SHP77 treated with DMSO at 0.1 percent for 48 hours (cell line): ENCODE measurements at places on chromosomes 4 and X.

DNA sequence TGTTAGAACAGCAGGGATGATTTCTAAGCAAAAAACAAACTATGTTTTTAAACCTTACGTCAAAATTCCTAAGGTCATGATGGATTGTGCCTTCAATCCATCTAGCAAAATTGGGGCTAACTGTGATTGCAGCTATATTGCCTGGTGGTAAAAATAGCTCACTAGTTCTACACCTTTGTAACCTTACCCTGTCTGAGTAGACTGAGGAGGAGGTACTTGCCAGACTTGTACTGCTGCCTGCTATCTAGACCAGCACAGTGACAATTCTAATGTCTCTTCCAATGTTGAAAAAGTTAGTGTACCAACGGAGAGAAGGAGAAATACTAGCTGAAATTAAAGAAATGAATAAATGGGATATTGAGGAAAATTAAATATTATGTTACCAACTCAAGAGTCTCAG lies 30.3 kb downstream of the ATP11C start:
- no peak for DNase-seq

DNA sequence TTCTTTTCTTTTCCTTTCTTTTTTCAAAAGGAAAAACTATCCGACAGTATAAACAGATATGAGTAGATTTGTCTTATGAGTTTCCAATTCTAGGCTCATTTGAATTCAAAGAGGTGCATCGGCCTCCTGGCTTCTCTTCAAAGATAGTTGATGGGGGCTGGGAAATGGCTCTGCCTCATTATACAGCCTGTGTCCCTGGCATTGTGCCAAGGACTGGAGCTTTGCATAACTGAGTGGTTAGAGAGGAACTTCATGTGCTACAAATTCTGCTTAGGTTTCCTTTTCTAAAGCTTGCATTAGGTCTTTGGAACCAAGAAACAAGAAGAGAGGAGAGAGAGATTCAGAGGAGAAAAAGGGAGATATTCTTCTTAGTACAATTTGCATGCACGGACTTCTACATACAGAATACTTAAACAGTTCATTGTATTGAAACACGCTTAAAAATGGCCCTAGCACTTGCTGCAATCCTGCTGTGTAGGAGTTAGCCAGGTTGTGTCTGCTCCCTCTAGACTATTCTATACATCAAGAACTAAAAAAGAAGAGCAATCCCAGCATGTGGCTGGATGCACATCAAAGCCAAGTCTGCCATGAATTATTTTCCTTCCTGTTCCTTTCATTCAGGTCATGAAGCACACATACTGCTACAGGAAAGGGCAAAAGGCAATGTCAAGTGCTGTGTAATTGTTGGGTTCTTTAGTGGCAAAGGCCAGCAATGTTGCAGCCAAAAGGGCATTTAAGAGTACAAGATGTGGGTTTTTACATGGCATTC lies 70.9 kb downstream of the INTS12 start:
- peak; percentile 45 for DNase-seq

- no peak for DNase-seq
These were observed 667.1 kb upstream of the BOD1L1 start for GRCh38 chr4:14294611-14295010.

DNA sequence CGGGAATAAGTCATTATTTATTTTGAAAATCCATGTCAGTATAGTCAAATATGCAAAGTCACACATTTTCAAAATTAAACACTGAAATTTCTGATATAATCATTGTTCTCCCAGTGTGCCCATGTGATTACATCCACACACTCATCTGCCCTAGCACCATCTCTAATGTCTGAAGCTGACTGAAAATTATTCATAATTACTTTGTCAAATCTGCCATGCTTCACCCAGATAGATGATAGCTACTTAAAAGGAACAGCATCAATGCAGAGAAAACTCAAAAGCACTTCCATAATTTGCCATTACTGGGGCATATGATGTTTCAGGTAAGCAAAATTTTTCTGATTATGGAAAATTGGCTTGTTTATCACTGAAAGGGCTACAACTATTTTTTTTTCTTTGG lies 1433.3 kb upstream of the IGFBP7 start:
- no peak for DNase-seq

DNA sequence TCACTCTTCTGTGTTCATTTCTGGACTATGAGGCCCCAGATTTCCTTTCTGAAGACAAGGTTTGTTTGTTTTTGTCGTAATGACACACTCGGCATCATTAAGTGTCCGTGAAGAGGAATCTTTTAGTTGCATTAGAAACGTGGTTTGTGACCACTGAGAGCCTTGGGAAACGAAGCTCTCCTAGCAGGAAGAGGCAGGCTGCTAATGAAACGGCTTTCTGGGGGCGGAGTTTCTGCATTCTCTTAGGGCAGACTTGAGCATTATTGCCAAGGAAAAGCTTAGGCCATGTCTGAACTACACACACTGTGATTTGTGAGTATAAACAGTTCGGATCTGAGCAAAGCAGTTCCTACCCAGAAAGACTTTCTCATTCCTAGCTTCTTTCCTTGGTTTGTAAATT lies 64.0 kb downstream of the SOX3 start:
- DNase-seq, result no peak

DNA sequence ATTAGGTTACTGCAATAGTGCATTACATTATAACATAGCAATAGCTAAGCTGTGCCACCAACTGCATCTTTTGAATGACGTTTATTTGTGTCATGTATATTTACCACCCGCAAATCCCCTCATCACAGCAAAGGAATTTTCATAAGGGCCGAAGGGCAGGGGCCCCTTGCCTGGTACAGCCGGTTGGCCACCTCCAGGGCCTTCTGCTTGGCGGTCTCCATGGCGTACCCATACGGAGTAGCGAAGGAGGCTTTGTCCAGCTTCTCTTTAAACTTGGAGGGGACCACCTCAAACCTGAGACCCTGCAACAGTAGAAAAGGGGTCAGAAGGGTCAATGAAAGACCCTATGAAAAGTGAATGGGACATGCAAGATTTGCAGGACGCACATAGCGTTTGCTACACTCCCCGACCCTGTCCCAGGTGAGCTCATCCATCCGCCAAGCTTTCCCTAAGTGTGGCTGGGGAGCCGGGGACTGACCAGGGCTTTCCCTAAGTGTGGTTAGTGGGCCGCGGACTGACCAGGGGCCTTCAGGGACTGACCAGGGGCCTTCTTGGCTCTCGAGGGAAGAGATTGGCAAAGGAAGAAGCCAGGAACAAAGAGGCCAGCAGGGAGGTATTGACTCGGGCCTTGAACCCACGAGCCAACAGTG lies 10.6 kb downstream of the ASMTL start:
- no peak for DNase-seq

DNA sequence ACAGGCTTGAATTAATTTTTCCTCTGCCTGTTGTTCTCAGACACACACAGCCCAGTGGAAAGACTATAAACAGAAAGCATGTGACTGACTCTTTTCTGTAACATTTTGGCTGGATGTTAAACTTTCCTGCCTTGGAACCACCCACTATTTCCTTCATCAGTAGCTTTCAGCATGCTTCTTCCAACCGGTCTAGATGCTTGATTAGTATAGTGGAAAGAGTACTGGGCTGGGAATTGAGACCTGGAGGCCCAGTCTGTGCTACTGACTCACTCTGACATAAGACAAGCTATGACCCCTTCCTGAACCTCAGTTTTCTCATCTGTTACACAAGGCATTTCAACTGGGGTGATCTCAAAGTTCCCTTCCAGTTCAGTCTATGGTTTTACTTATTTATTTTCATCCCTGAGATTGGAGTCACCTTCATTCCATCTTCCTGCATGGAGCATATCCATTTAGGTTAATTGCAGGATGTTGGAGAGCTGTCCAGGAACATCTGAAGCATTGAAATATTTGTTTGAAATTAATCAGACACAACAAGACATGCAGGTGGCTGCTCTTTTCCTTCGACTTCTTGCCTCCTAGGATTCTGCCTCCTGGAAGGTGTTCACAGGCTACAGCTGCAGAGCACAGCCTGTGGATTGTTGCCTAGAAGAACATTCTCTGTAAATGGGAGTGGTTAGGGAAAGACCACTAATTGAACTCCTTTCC lies 173.4 kb downstream of the RTL9 start:
- DNase-seq, result no peak

DNA sequence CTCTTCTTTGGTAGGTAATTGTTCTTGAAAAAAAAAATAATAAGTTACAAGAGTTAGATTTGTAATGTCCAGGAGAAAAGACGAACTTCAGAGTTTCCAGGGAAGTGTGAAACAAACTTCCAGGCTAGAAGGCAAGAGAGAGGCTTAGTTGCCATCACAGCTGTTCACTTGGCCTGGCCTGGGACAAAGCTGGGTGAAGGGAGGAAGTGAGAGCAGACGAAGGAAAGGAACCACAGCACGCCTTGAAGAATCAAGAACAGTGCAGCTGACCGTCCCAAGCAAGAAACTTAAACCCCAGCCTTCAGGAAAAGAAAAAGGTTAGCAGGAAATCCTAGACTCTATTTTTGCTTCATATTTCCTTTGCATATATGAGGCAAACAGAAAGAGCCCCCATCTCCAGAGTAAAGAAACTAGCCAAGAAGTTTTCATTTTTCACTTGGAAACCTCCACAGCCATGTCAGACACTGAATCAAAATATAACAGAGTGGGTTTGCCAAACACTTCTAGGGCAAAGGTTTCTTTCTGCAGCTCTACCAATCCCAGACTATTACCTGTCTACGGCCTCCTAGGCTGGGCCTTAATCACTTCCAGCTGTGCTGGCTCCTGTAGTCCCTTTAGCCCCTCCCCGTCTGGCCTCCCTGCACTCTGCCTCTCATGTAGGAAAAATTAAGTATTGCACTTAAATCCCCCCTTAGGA lies 209.6 kb downstream of the SPATA18 start:
- DNase-seq, result no peak

- DNase-seq, result no peak
These were observed 35.0 kb downstream of the LIMCH1 start for GRCh38 chr4:41572956-41573355.

DNA sequence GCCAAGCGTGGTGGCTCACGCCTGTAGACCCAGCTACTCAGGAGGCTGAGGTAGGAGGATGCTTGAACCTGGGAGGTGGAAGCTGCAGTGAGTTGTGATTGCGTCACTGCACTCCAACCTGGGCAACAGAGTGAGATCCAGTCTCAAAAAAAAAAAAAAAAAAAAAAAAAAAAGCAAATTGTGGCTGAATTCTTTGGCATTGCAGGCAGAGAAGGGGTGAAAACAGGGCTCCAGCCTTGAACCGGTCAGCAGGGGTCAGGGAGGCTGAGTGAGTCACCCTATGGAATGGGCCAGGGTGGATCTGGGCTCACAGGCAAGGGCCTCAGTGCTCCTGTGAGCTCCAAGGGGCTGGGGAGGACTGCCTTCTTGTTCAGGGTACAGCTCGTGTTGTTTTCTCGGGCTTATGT lies 13.2 kb upstream of the FAM3A start:
- no peak for DNase-seq

DNA sequence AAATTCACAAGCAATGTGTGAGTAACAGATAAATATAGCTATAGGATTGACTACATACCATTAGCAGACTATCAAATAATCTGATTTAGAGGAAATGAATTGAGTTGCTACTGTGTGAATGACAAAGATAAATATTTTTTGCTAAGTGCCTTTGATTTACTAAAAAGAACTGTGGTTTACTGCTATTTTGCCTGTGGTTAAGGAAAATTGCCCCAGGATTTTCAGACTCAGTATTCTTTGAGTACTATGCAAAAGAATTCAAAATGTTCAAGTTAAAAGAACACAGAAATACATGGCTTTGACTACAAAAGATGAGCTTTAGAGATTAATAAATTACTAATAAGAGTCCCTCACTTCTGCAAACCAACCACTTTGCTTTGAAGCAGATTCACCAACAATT lies 853.8 kb downstream of the ADGRL3 start:
- DNase-seq, result no peak

GRCh38 chr4:111934314-111934713 lies 210.9 kb upstream of the FAM241A start:
- no peak for DNase-seq

DNA sequence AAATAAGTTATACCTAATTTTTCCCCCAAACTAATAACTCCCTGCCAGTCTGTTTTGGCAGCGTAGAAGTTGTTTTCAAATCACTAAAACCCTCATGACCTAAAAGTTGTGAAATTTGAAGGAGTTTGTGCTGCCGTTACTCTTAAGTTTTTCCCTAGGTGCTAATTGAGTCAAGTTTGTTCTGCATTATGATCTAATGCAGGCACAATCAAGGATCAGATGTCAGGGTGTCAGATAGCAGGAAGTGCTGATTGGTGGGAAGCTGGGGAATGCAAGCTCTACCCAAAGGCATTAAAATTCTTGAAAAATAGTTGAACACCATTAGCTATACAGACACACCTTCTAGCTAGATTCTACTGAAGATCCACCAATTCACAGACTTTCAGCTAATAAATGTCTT lies 51.9 kb downstream of the ARX start:
- DNase-seq, result no peak

DNA sequence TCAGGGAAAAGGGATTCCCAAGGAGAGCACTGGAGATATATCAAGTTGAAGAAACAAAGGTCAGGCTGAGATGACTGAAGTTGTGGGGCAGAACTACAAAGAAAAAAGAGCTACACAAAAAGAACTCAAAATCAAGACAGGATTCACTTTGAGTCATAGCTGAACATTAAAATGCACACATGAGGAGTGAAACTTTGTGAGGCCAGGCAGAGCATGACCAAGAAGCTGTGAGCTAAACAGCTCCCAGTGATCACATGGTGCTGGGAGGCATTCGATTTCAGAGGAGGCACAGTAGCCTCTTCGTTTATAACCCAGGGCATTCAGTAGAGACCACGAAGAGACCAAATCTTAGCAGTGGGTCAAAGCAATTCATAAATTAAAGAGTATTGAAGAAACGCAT lies 145.3 kb downstream of the ATRX start:
- no peak for DNase-seq

- DNase-seq, result no peak
These were observed 19.7 kb upstream of the GPR78 start for GRCh38 chr4:8560265-8561047.

- no peak for DNase-seq
These were observed 305.6 kb upstream of the DIPK2B start for GRCh38 chrX:45506149-45506730.

DNA sequence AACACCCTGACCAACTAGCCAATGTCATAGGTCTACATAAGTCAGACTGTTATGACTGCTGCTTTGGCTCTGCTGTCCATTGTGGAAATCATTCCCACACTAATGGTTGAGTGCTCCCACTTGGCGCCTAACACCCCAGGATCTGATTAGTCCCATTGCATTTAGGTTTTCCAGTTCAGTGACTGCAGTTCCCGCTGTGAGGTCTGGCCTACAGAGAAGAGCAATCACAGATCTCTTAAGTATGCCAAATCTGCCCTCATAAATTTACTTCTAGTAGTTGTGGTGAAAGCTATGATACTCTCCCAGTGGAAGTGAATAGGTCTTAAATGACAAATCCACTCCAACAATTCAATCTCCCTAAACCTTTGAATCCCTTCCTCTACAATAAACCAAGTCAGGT lies 77.3 kb upstream of the IL2 start:
- DNase-seq, result no peak

- no peak for DNase-seq
These were observed 64.0 kb upstream of the DDIT4L start for GRCh38 chr4:100254237-100254636.

- no peak for DNase-seq
These were observed 177.8 kb upstream of the C1QTNF7 start for GRCh38 chr4:15250021-15250441.

- no peak for DNase-seq
These were observed 20.0 kb upstream of the FTHL17 start for GRCh38 chrX:31091819-31092218.
